ENCODE measurements at places on chromosomes 7 and 10. TPM values are rescaled to one million over a fixed set of nuclear protein-coding genes. Genes with fewer than 3 reads are reported as not detected.
A peak's percentile ranks its signal among the peaks of the same experiment; 100 is the strongest.

SORBS1 gene
- 3.0 TPM for total RNA-seq

DNA sequence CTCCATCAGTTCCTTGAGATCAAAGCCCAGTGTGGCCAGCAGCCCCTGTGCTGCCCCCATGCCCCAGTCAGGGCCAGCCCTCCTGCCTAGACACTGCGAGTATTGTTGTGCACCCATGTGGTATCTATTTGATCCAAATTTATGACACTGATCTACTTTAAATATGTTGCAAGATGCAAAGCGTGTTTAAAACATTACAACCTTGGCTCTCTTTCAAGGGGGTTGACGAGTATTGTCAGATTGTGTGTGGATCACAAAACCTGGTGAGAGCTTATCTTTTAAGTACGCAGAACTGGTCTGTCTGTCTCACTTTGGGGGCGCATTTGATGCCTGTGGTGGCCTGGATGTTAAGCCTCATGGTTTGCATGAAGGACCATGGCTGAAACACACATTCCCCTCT, 108.9 kb downstream of the COL13A1 start:
- no peak for DNase-seq

- no peak for DNase-seq
Observed at GRCh38 chr7:72217151-72217550, 195.0 kb downstream of the CALN1 start.

- no peak for DNase-seq
Observed at GRCh38 chr10:127402596-127403409, 146.3 kb upstream of the NPS start.

- DNase-seq: no peak
Observed at GRCh38 chr7:12360948-12361347, 42.7 kb downstream of the VWDE start.

- DNase-seq: no peak
Observed at GRCh38 chr10:5654218-5654755, 12.1 kb downstream of the ASB13 start.

DNA sequence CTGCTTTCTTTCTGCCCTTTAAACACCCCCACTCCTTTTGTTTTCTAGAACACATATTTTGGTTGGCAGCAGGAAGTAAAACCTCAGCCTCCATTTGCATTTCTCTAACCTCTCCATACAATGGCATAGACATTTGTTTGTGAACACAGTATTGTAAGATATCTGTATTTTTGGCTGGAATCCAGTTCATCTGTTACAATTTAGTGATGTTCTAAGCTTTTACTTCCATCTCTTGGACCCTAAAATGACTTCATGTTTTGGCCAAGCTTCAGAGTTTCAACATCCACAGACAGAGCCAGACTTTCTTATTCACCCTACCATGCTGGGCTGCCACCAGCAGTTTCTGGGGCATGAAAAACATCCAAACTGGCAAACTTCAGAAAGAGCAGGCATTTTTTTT, 21.1 kb upstream of the AUTS2 start:
- DNase-seq: no peak

DNA sequence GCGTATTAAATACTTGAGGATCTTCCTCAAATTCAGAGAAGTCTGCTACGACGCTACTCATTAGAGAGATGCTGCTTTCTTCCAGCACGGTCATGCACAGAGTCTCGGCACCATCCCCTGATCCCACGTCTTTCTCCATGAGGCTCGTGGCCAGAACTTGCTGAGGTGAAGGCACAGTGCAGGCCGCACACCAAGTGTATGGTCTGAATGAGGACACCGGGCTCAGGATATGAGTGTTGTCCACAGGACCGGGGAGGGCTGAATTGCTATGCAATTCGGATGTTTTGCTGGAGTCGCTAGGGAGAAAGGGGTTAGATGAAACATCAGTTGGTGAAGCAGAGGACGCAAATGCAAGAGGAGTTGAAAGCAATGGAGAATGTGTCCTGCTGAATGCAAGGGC, 63.0 kb downstream of the KIAA1549 start:
- no peak for DNase-seq

DNA sequence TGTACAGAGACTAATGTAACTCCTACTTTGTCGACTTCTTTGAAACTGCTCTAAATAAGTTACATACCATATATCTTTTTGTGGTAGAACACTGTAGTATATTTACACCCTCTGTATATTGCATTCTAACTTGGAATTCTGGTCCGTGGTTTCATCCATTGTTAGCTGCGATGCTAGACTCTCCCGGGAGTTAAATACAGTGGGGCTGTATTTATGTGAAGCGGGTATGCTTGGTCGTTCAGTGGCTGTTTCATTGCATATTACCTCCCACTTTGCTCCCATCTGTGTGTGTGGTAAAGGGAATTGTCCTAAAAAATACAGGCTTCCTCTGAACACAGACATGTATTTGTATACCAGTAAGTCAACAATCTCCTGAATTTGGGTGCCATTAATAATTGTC, 231.1 kb downstream of the SLC25A13 start:
- DNase-seq: no peak

- DNase-seq: no peak
Observed at GRCh38 chr10:116873134-116873533, 23.8 kb downstream of the ENO4 start.

ANXA8 gene
- not detected for total RNA-seq

VIM gene
- 783 TPM for total RNA-seq

ACTL6B gene
- not detected for total RNA-seq

GRCh38 chr10:128952856-128953255, 514.2 kb upstream of the MGMT start:
- DNase-seq: no peak

CDHR1 gene
- total RNA-seq: 1.7 TPM

GRCh38 chr10:122292376-122292775, 21.3 kb downstream of the BTBD16 start:
- DNase-seq: no peak

TLX1 gene
- not detected for total RNA-seq

GRCh38 chr7:156162451-156162850, 350.2 kb upstream of the SHH start:
- no peak for DNase-seq

GRCh38 chr7:82141427-82141826, 302.1 kb downstream of the CACNA2D1 start:
- no peak for DNase-seq

DNA sequence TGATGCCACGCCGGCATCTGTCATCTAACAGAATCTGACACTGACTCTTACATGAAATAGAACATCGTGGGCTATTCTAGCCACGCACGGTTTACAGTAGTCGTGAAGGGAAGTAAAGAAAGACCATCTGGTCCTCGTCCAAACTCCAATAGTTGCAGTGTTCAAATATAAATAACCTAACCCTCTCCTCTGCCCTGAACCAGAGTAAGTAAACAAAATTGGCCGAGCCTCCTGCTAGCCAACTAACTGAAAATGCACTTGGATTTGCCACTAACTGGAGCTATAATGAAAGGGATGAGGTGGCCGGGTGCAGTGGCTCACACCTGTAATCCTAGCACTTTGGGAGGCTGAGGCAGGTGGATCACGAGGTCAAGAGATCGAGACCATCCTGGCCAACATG, 29.5 kb upstream of the ZC3HAV1L start:
- DNase-seq: no peak

GRCh38 chr10:123154711-123155505, 706 bp downstream of the BUB3 start:
- DNase-seq: no peak

GRCh38 chr10:103598654-103599115, 105.2 kb downstream of the NEURL1 start:
- no peak for DNase-seq

GRCh38 chr7:111499027-111499426, 63.3 kb downstream of the IMMP2L start:
- DNase-seq: no peak

SLC26A3 gene
- not detected for total RNA-seq

VAX1 gene
- not detected for total RNA-seq

DNA sequence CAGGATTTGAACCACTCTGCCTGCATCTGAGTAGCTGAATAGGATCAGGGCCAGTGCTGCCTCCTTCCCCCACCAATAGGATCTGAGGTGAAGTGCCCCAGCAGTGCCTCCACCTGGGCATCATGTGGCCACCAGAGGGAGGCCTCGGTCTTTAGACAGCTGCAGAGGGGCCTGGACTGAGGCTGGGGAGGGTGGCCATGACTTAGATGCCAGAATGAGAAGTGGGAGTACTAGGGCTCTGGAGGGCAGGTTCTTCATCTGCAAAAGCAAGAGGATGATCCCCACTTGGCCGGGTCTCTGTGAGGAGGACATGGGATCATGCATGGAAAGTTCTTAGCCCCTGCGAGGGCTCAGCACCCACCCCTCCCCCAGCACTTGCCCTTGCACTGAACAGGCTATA, 56.9 kb downstream of the NEUROG3 start:
- peak; percentile 47 for DNase-seq

HACD1 gene
- total RNA-seq: not detected

DNA sequence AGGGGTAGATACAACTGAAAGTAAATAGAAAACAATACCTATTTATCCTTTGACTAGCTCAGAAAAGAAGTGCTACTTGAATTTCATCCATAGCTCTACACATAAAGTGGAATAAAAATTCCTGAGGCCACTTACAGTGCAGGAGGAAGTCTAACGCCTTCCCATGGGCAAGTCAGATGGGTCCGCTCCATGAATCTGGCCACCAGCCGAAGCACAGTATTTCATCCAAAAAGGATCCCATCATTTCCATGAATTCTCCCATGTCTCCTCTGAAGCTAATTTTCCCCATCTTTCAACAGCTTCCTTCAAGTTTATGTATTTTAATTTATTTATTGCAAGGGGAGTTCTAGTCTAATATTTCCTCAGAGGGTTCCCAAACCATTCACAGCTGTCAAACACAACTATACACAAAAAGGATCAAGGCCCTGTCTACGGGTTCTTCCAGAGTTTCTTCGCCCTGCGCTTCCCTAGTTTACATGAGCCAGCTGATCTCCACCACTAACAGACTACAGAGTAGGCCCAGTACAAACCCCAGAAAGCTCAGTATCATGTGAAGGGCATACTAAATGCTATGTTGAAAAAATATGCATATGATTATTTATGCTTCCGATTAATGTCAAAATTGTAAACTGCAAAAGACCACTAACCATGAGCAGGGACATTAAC, 184.7 kb downstream of the DOCK4 start:
- DNase-seq: no peak

- DNase-seq: no peak
Observed at GRCh38 chr7:32507414-32507813, 12.1 kb downstream of the AVL9 start.

DNA sequence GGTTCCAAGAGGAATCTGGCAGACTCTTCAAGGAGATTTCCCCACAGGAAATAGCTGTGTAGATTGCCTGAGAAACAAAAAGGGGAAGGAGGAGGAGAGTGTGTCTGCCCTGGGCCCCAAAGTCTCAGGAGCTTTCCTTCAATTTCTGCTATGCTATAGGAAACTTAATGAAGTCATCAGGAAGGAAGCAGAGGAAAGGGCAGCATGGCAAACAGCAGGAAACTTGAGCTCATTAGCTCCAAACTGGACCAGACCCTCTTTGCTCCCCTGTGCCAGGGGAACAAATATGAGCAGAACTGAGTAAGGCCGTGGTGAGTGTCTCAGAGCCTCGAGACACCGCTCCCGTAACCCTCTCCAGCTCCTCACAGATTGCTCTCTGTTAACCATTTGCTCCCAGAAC, 4.8 kb upstream of the KCNIP2 start:
- DNase-seq: no peak

PKD2L1 gene
- total RNA-seq: not detected

DNA sequence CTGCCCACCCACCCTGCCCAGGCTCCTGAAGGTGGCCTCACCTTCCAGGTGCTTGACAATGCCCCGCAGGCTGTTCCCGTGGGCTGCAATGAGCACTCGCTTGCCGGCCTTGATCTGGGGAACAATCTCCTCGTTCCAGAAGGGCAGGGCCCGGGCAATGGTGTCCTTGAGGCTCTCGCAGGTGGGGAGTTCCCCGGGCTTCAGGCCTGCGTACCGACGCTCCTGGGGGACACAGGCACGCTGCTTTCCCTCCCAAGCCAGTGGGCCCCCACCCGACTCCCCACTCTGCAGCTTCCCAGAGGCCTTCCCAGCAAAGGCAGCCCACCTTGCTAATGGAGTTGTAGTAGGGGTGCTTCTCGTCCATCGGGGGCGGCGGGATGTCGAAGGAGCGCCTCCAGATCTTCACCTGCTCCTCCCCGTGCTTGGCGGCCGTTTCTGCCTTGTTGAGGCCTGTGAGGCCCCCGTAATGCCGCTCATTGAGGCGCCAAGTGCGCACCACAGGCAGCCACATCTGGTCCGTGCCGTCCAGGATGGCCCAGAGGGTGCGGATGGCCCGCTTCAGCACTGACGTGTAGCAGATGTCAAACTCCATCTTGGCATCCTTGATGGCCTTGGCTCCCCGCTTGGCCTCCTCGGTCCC, 456 bp downstream of the PGAM2 start:
- no peak for DNase-seq

DNA sequence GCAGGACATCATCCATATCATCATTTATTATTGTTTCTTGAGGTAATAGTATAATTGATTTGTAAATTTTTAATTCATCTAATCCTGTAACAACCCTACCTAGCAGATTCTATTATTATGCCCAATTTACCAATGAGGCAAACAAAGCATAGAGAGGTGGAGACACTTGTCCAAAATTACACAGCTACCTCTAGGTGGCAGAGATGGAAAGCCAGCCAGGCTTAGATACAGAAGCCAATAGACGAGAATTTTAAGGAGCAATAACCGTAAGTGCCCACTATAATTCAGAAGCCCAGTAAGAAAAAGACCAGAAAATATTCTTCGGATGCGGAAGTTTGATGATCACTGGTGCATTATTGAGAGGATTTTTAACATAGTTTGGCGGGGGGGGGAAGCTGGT, 54.0 kb downstream of the ANK3 start:
- DNase-seq: no peak

MOGAT3 gene
- not detected for total RNA-seq

- no peak for DNase-seq
Observed at GRCh38 chr7:148212731-148213130, 377.8 kb upstream of the C7orf33 start.

GRCh38 chr7:120716307-120716706, 141.6 kb downstream of the TSPAN12 start:
- DNase-seq: no peak
